ENCODE measurements at places on chromosomes 2 and 18.

DNA sequence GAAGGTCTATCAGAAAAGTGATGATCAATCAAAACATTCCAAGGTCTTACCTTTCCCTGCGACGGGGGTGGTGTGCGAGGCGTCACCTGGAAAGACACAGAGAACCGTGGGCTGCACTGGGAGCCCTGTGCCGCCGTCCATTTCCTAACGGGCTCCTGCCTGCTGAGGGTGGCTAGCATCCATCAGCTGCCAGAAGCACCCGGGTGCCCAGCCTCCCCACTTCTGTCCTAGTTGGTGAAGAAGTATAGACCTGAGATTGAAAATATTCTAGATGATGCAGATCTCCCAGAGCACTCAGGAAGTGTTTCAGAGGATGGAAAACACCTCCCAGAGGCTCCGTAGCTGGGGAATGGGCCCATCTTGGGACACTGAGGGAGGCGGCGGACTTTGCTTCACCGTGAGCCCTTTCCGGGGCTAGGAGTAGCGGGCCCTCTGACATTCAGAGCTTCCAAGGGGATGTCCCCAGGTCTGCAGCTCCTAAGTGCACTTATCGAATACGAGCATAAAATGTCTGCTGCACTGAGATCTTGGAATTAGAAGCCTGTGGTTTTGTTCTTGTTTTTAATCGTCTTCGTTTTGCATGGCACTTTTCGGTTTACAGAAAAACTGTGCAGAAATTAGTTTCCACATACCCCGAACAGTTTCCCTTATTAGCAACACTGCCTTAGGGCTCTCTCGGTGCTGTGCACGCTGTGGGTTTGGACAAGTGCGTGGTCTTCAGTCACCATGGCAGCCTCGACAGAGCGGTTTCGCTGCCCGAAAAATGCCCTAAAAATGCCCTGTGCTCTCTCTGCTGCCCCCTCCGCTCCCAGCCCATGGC, 143.5 kb downstream of the MBP start:
- no peak for DNase-seq

- DNase-seq = no peak
Measured at GRCh38 chr2:9192712-9193111, 13.9 kb upstream of the ASAP2 start.

DNA sequence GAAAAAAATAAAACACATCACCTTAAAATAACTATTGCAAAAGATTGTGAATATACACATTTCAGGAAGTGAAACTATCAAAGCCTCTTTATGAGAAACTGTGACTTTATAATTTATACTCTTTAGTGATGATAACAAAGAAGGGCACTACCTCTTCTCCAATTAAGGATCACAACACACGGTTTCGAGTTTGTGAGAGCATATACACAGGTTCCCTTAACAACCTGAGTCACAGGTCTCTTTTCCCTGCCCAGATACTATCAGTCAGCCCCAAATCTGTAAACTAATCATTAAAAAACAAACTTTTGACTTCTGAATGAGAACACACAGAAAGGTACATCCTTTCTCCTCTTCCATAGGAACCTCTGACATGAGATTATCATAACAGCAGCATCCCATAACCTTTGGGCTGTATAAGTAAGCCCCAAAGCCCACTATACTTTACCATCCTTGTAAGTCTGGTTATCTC, 44.9 kb downstream of the PTPN2 start:
- no peak for DNase-seq

DNA sequence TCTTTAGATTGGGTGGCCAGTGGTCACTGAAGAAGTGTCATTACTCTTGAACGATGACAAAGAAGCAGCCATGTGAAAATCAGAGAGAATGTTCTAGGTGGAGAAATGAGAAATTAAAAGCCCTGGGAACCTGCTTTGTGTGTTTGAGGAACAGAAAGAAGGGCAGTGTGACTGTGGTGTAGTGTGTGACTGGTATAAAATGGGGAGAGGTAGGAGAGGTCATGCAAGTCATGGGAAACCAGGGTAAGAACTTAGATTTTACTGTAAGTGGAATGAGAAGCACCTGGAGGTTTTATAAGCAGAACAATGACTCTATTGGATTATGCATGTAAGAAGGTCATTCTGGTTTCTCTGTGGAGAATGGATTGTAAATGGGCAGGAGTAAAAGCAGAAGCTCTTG, 12.2 kb downstream of the ICOS start:
- DNase-seq = no peak

GRCh38 chr18:46518438-46518837, 138.6 kb downstream of the LOXHD1 start:
- no peak for DNase-seq

- no peak for DNase-seq
Measured at GRCh38 chr2:48984922-48985321, 169.4 kb downstream of the FSHR start.

- no peak for DNase-seq
Measured at GRCh38 chr2:147628971-147629421, 215.8 kb upstream of the ACVR2A start.

- DNase-seq = no peak
Measured at GRCh38 chr2:67258831-67259230, 138.3 kb upstream of the ETAA1 start.

DNA sequence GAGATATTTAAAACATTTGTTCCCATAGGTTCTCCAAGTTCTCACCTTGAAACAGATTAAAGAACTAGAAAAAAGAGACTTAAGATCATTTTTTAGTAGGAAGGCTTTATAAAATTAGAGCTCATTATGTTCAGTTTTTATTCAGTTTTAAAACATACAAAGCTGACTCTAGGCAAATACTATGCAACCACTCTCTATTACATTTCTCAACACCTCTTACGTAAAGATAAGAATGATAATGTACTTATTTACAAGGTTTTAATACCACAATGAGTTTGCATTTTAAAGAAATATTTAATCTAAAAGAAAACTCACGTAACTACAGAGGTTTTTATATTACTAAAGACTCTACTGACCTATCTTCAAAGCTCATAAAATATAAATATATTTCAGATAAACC, 68.8 kb downstream of the TMEM131 start:
- no peak for DNase-seq

DNA sequence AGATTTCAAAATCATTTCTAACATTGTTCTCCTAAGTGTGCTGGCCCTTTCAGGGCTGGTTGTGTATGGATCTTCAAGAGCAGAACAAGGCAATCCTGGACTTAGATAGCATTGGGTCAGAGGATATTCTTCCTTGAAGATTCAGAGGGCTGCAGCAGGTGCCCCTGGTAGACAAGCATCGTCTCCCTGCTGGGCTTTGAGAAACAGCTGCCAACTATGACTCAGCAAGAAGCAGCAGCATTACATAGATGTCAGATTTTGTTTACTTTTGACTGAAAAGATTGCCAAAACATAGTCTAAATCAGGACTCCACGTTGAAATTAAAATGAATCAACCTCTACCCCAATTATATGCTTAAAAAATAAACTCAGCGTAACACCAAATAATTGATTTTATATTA, 618.8 kb downstream of the SOCS6 start:
- no peak for DNase-seq

DNA sequence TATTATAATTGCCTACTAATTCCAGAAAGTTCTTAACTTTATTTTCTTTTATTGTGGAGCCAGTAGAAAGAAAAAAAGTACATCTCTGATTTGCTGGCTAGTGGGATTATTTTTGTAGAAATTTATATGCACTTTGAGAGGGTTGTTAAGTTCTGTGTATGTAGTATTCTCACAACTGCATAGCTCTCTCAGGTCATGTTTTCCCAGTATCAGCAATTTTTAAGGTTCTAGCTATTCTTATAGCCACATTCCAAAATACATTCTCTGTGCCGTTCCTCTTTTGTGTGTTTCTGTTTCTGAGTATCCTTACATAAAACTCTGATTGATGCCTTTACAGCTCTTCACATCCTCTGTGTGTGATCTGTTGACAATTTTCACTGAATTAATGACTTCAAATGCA, 199.3 kb upstream of the KYNU start:
- no peak for DNase-seq

DNA sequence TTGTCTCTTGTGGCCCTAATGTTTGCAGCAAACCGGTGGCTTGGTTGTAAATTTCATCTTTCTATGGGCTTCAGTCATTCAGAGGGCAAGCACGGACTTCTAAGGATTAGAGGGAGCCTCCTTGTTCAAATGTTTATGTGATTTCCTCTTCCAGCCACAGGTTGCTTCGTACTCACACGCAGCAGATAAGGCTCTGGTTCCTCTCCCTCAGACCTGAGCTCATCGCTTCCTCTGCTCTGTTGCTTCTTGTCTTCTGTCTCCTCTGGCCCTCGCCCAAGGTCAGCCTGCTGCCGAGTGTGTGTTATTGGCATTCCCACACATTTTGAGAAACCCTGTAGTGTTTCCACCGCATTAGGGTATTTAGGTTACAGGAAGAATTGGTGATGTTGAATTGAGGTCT, 44.0 kb downstream of the MYL12B start:
- DNase-seq = no peak

DNA sequence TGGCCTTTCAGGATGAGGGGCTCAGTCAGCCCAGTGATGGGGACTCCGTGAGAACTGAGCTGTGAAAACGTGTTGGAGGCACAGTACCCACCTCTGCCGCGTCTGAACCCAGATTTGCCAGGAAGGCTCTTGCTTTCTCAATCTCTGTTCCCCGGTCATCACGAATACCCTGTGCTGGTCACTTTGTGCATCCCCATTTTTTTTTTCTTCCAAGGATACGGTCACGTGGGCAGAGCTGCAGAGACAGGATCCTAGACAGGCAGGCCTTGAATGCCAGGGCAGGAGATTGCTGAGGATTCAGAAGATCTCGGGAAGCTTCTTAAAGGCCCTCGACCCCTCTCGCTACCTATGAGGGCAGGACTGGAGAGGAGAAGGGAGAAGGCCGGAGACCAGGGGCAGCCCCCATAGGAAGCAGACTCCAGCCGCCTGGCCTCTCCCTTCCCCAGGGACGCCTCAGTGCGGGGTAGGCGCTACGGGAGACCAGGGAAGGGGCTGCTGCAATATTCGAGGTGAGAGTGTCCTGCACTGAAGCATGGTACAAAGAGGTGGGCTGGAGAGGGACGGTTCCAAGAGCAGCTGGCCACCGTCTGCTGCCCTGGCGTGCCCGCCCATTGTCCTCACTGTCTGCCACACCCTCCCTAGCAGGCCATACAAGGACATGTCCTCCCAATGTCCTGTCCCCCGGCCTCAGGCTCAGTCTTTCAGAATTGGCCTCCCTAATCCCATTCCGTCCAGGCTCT, 29.0 kb upstream of the TAF1B start:
- no peak for DNase-seq

DNA sequence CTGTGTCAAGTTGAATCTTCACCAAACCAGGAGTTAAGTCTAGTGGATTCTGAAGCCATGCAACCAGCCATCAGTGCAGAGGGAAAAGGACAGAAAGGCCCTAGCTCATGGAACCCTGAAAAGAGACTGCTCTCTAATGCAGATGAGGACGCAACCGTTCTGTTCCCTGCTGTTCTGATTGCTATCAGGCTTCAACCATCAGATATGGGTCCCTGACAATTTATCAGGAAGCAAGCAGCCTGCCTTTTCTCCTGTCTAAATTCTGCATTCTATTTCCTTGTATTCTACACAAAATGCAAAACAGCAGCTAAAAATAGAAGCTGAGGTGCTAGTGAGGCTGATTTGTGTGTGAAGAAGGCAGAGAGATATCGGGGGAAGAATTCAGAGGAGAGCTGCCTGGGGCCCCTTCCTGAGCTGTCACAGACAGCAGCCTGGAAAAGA, 68.4 kb upstream of the RTN4 start:
- DNase-seq = no peak

DNA sequence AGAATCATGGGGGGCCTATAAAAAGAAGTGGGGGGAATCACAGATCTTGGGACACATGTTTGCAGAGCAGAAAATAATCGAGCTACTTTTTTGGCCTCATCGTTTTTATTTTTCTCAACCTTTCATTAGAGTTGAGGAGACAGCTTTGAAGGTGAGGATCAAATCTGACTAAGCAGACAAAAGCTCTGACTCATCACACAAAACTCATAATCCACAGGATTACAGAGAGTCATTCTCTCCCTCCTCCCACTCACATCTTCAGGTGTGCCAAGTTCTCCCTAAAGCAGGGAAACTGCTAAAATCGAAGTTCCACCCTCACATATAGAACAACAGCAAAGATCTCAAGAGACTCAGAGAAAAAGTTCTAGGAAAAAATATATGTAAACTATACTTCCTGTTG, 15.6 kb downstream of the BAZ2B start:
- DNase-seq = no peak

DNA sequence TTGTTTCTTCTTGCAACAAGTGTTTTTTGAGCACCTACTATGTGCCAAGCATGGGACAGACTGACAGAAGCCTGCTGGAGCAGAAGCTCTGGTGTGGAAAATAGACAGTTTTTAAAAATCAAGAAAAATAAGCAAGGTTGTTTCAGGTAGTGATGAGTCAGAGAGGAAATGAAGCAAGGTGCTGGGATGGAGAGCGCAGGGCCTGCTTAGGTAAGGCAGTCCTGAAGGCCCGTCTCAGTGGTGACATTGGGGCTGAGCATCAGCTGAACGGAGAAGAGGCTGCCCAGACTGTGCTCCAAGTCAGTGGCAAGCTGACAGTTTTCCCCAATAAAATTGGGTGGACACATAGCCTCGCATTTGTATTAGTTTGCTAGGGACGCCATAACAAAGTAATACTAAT, 263.6 kb downstream of the SS18 start:
- no peak for DNase-seq

DNA sequence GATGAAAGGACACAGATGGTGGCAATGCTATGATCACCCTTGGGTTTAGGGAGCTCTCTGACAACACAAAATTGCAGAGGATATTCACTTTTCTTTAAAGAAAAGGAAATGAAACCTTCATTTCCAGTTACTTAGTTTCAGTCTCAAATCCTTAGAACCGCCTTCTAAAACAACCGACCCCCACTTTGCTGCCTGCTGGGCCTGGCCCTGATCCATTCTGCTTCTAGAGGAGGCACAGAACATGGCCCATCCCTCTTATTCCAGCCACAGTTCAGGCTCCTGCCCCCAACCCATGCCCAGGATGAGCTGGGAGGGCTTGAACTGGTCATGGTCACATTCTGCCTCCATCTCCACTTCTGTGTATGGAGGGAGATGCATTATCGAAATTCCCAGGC, 311.6 kb downstream of the EN1 start:
- no peak for DNase-seq

GRCh38 chr2:33620-34019, 12.7 kb downstream of the FAM110C start:
- DNase-seq = no peak
